AML-193 (cell line): ENCODE measurements at places on chromosomes 13 and 19.

GRCh38 chr13:48504606-48505005, 28.3 kb downstream of the RCBTB2 start:
- no peak for DNase-seq

DNA sequence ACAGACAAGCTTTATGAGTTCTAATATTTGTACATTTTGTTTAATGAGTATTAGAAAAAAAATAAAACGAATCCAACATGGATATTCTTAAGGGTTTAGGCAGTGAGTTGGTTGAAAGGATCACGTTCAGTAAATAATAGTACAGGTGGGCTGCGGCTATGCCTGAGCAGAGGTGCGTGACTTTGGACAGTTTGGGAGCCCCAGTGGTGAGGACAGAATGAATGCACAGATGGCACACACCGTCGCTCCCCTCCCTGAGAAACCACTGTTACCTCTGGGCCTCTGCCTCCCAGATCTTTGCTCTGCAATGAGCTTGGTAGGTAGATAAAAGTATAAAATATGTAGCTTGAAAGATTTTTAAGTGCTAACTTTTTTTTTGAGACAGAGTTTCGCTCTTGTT, 153.3 kb downstream of the SIPA1L3 start:
- DNase-seq: no peak

DNA sequence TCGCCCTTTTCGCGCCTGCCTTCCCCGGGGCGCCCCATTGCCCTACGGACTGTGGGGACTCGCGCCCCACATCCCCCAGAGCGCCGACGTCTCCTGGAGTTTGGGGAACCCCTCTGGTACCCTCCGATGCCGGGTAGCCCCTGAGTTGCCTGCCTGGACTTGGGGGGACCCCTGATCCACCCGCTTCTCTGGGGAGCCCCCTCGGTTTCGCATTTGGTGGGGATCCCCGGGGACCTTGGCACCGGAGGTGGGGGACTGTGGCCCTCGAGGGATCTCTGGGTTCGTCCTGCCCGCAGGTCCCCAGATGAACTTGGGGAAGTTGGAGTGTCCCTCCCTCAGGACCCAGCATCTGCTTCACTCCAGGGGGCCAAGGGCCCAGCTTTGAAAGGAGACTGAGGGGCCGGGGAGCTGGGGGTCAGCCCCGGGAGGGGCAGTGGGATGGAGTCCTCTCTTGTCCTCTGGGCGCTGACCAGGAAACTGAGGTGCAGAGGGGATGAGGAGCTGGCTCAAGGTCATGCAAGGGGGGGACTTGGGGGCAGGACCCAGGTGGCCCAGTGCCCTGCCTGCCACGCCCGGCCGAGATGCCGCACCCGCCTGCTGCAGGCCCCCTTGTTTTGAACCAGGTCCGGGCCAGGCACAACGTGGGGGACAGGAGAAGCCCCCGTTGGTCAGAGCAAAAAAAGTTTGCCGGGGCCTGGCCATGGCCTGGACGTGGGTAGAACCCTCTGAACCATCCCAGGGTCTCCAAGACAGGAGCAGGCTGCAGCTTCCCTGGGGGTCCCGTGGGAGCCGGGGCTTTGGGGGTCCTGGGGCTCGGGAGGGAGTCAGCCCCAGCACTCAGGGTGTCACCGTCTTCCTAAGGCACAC, 1.0 kb downstream of the EFNA2 start:
- no peak for DNase-seq

- DNase-seq: no peak
Observed at GRCh38 chr13:97914540-97914939, 38.9 kb upstream of the IPO5 start.

- no peak for DNase-seq
Observed at GRCh38 chr19:38698225-38699026, 45.8 kb downstream of the CAPN12 start.
